ENCODE measurements at places on chromosomes 4 and X.
A peak's percentile ranks its signal among the peaks of the same experiment; 100 is the strongest.

DNA sequence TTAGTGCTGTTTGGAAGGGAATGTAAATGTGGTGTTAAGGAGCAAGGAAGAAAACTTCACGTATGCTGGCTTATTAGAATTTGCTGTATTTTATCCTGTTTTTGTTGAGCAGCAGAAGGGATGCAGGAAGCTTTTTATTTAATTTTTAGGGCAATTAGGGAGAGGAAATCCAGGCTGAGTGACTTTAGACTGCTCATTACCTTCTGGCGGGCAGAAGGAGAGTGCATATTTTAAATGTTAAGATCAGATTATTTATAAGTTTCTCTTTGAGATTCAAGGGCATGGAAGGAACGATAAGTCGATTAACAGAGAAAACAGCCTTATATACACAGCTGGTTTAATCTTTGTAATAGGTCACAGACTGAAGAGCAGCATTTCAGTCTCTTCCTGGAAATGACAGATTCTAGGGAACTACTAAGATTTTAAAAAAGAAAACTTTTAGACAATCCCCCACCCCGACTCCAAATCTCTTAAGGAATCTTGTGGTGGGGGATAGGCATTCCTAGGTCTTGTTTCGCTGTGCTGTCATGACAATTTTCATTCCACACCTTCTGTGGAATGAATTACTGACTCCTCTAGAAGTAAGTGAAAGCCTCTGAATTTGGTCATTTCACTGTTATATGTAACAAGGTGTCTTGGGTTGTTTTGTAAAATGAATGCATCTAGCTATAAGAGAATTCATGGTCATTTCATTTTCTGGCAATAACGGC, 402.5 kb downstream of the RAPGEF2 start:
- H3K4me3 ChIP-seq = no peak overlapping the region
- H3K4me1 ChIP-seq = no peaks in the 10 kb centered on the region
- H3K27ac ChIP-seq = no peak overlapping the region

GRCh38 chr4:101762025-101762424, 28.5 kb upstream of the BANK1 start:
- no peaks in the 10 kb centered on the region for H3K36me3 ChIP-seq
- no peaks in the 10 kb centered on the region for H3K4me1 ChIP-seq
- H3K27me3 ChIP-seq = peaks cover 2% of the 10 kb centered on the region

DNA sequence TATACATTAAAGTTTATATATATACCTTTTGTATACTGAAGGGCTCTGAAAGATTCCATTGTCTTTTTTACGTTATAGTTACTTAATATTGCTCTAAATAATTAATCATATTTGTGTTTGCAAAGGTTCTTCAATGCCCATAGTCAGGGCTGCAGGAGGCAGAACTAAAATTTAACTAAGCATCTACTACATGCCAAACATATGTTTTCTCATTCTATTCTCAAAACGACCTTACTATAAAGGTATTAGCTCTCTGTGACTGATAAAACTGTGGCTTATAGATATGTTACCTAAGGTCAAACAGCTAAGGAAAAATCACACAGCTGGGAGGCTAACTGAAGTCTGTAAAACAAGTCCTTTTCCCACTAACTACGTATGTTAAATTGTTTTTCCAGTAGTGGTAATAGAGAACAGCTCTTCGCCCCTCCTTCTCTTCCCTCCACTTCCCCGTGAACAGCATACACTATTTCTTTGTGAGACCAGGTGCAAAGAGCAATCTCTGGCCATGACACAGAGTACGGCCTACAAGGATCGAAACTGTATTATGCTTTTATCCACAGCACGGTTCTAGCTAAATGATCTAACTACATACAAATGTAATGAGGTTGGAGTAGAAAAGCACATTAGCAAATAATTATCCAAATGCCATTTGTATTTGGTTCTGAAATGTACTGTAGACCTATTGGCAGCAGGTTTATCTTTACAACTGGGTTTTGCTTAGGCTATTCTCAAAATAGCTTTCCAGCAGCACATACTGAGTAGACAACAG, 1.7 kb downstream of the CNOT6L start:
- H3K4me1 ChIP-seq = peaks cover 81% of the 10 kb centered on the region
- no peak for DNase-seq
- H3K36me3 ChIP-seq = peaks cover 3% of the 10 kb centered on the region

- no peak overlapping the region for H3K27ac ChIP-seq
- no peak overlapping the region for H3K4me3 ChIP-seq
- H3K4me1 ChIP-seq = no peaks in the 10 kb centered on the region
- no peaks in the 10 kb centered on the region for H3K27me3 ChIP-seq
- DNase-seq = no peak
- H3K36me3 ChIP-seq = no peaks in the 10 kb centered on the region
Observed at GRCh38 chr4:159829184-159829583, 726.3 kb downstream of the RAPGEF2 start.

- no peak overlapping the region for H3K4me3 ChIP-seq
- no peak overlapping the region for H3K27ac ChIP-seq
- DNase-seq = no peak
- no peaks in the 10 kb centered on the region for H3K36me3 ChIP-seq
- H3K27me3 ChIP-seq = peaks cover 2% of the 10 kb centered on the region
- H3K4me1 ChIP-seq = no peaks in the 10 kb centered on the region
Observed at GRCh38 chr4:159549098-159549518, 446.2 kb downstream of the RAPGEF2 start.

DNA sequence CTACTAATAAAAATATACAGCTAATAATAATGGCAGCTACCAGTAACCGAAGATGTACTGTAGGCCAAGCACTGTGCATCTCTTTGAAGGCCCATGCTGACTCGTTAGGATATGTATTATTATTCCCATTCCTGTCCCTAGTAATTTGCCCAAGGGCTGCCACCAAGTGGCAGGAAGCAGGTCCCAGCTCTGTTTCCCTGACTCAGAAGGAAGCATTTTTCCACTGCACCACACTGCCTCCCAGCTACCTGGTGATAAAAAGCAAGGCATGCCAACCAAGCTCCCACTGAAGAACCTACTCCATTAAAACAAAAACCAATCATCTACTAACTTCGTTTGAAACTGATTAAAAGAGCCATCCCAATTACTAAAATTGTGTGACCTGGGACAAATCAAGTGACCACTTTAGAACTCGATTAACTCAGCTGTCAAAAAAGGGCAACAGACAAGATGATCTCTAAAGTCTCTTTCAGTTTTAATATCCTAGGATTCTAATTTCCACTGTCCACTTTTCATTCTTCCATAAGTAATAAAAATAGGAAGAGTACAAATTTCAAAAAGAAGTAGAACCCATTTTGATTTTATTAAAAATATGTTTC, 24.3 kb upstream of the PGM2 start:
- peaks cover 2% of the 10 kb centered on the region for H3K27me3 ChIP-seq
- no peak for DNase-seq
- H3K4me3 ChIP-seq = no peak overlapping the region
- no peaks in the 10 kb centered on the region for H3K36me3 ChIP-seq

- no peaks in the 10 kb centered on the region for H3K36me3 ChIP-seq
- H3K4me3 ChIP-seq = no peak overlapping the region
- DNase-seq = no peak
- no peaks in the 10 kb centered on the region for H3K27me3 ChIP-seq
Observed at GRCh38 chr4:19187691-19188090, 1064.0 kb upstream of the SLIT2 start.

DNA sequence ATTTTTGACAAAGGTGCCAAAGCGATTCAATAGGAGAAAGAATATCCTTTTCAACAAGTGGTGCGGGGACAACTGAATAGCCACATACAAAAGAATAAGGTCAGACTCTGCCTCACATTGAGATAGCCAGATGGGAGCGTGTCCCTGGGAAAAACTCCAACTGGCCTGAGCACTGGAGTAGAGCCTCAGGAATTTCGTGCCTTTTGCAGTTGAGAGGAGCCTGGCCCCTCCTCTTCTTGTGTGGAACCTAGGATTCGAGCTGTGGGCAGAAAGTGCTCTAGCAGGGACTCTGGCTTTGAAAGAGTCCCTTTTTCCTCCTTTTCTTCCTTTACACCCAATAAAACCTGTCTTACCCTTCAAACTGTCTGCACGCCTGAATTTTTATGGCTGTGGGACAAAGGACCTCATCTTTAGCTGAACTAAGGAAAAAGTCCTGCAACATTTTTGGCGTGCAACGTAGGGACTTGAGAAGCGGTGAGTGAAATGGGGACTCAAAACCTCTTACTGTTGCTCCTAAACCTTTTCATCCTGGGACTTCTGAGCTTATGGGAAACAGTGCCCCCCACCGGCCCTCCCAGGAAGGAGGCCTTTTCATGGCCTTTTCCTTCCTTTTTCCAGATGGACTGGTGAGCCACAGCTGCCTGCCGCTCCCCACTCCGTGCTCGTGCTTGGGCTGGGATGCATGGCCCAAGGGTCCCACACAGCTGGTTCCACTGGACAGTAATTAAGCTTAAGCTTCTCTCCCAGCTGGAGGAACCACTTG, 68.6 kb downstream of the BMP15 start:
- no peaks in the 10 kb centered on the region for H3K4me1 ChIP-seq
- no peak overlapping the region for H3K27ac ChIP-seq
- H3K36me3 ChIP-seq = no peaks in the 10 kb centered on the region

DNA sequence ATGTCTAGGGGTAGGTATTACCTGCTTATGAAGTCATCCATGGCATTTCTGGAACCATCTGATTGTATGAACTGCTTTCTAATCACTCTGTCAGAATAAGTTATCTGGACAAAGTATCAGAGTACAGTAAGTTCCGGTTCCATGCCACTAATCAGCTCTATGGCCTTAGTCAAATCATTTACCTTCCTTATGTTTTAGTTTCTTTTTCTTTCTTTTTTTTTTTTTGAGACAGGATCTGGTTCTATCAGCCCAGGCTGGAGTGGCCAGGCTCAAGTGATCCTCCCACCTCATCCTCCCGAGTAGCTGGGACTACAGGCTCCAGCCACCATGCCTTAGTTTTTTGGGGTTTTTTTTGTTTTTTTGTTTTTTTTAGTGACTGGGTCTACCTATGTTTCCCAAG, 11.5 kb downstream of the XIAP start:
- H3K36me3 ChIP-seq = no peaks in the 10 kb centered on the region
- H3K27me3 ChIP-seq = no peaks in the 10 kb centered on the region
- H3K27ac ChIP-seq = peak overlapping the region; percentile 62
- DNase-seq = no peak
- H3K4me3 ChIP-seq = no peak overlapping the region

GRCh38 chr4:151035328-151035727, 20.2 kb upstream of the LRBA start:
- H3K27ac ChIP-seq = no peak overlapping the region
- H3K27me3 ChIP-seq = peaks cover 11% of the 10 kb centered on the region
- H3K36me3 ChIP-seq = no peaks in the 10 kb centered on the region
- DNase-seq = no peak

DNA sequence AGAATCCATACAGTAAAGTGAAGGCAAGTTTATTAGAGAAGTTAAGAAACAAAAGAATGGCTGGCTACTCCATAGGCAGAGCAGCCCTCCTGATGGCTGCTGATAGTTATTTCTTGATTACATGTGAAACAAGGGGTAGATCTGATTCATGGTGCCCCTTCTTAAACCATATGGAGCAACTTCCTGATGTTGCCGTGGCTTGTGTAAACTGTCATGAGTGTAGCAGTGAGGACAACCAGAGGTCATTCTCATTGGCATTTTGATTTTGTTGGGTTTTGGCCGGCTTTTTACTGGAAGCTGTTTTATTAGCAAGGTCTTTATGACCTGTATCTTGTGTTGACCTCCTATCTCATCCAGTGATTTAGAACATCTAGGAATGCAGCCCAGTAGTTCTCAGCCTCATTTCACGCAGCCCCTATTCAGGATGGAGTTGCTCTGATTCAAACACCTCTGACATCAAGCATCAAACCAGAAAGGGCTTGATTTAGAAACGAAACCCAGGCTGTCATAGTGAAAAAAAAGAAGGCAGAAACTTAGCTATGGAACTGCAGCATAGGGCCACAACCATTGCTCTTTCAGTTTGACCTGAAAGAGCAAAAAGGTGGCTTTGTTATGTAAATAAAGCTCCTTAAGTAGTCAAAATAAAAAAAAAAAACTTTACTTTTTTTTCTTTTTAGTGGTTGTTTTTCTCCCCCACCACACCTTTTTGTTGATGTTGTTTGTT, 37.8 kb downstream of the SPCS3 start:
- DNase-seq = no peak
- no peaks in the 10 kb centered on the region for H3K4me1 ChIP-seq
- no peaks in the 10 kb centered on the region for H3K27me3 ChIP-seq
- no peak overlapping the region for H3K4me3 ChIP-seq
- H3K36me3 ChIP-seq = no peaks in the 10 kb centered on the region
- no peak overlapping the region for H3K27ac ChIP-seq

DNA sequence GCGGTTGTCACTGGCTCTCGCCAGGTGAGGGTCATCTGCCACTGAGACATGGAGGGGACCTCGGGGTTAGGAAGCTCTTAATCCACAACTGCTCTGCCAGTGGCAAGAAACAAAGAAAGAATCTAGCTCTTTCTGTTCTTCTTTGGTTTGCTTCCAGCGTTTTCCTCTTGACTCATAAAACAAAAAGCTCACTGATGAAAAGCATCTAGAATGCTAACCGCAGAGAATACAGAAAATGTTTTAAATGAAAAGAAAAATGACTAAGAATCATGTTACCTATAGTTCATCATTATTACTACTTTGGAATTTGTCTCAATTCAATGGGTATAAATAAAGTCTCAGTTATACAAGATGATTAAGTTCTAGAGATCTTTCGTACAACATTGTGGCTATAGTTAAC, 274.8 kb upstream of the TENM3 start:
- H3K4me1 ChIP-seq = peaks cover 5% of the 10 kb centered on the region
- no peak overlapping the region for H3K4me3 ChIP-seq
- no peaks in the 10 kb centered on the region for H3K36me3 ChIP-seq

DNA sequence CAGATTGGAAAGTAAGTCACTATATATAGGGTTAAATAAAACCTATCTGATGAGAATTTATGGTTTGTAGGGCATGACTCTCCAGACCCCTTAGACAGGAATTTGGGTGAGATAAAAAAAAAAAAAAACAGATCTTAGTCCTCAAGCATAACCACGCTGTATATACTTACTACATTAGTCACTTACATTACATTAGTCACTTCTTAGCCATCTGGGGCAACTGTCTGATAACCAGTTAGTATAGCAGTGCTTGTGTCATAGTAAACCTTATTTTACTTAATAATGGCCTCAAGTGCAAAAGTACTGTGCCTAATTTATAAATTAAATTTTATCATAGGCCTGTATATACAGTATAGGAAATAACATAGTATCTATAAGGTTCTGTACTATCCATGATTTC, 60.2 kb upstream of the RPS6KA6 start:
- H3K4me3 ChIP-seq = no peak overlapping the region
- no peak overlapping the region for H3K27ac ChIP-seq
- H3K36me3 ChIP-seq = no peaks in the 10 kb centered on the region
- no peaks in the 10 kb centered on the region for H3K4me1 ChIP-seq
- no peaks in the 10 kb centered on the region for H3K27me3 ChIP-seq

DNA sequence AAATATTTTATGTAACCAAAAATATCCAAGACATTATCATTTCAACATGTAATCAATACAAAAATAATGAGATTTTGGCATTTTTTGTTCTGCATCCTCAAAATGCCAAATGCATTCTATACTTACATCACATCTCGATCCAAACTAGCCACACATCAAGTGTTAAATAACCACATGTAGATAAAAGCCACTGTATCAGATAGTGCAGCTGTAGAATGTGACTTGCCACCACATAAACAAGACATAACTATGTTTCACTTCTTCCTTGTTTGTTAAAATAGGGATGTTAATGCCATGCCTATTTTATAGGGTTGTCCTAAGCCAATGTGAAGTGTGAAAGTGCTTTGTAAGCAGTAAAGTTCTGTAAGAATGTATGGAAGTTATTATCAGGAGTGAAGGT, 20.9 kb downstream of the INTS6L start:
- H3K4me3 ChIP-seq = no peak overlapping the region
- DNase-seq = no peak
- H3K27ac ChIP-seq = no peak overlapping the region
- H3K4me1 ChIP-seq = peaks cover 28% of the 10 kb centered on the region
- H3K36me3 ChIP-seq = no peaks in the 10 kb centered on the region
- peaks cover 4% of the 10 kb centered on the region for H3K27me3 ChIP-seq

- peaks cover 19% of the 10 kb centered on the region for H3K4me1 ChIP-seq
- no peak for DNase-seq
- H3K27ac ChIP-seq = no peak overlapping the region
- H3K4me3 ChIP-seq = no peak overlapping the region
Observed at GRCh38 chrX:373641-374471, 12.9 kb downstream of the PPP2R3B start.
